ENCODE measurements at places on chromosomes 3 and 15.
A peak's percentile ranks its signal among the peaks of the same experiment; 100 is the strongest.

DNA sequence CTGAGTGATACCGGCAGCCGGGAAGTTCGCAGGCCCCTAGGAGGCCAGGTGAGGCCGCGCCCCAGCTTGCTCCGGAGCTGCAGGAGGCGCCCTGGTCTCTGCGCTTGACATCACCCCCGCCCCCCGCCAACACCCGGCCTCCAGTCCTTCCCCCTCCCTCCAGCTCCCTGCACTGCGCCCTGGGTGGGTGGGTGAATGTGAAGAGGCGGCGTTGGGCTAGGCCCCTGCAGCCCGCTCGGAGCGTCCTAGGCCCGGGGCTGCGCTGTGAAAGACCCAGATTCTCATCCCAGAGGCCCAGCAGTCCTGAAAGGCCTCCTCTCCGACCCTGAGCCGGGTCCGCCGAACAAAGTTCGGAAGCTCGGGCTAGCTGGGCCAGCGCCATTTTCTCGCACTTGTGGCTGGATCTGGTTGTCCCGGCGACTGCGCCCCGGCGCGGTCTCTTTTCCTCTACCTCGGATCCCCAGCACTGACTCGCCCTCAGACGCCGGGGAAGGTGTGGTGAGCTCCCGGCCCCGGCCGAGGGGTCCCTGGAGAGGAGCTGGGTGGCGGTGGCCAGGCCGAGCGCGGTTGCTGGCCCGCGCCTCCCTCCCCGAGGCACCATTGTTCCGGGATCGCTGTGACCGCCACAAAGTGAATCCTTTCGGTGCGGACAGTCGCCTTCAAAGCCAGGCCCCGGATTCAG is 12.9 kb downstream of the ZIC4 start:
- peak; percentile 81 for DNase-seq

- DNase-seq, result peak; percentile 95
Observed at GRCh38 chr15:62769604-62770003, 272.9 kb upstream of the TPM1 start.

GRCh38 chr3:143416229-143416628 is 296.7 kb downstream of the CHST2 start:
- no peak for DNase-seq

GRCh38 chr3:24604215-24604614 is 109.6 kb upstream of the THRB start:
- DNase-seq, result no peak

DNA sequence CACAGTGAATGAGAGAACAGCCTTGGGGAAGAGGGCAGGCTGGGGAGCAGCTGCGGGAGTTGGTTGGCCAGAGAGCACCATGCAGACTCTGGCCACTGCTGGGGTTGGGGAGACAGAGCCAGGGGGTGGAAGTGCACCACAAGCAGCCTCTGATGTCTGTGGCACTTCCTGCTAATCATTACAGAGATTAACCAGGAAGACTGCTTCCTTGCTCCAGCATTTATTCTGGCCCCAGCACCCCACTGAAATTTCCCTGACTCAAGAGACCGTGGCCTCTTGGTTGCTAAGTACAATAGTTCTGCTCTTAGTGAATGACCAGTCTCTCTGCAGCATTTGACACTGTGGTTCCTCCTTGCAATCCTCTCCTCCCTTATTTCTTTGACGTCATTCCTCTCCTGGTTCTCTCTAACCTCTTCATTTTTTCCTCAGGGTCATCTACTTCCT is 266.2 kb upstream of the ROPN1 start:
- DNase-seq, result peak; percentile 56

DNA sequence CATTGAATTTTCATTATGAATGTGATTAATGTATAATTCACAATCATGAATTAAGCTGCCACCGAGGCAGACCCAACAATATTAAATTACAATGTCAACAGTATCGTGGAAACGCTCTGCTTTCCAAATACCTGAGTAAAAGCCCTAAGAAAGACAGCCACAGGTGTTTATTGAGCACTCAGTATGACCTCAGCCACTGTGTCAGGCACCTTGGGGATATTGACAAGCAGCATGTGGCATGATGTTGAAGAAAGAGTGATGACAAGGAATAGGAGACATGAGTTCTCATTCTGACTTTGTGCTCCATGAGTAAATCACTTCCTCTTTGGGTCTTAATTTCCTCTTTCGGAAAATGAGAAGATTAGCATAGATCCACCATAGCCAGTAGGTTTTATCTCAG is 12.8 kb downstream of the C2CD4A start:
- no peak for DNase-seq

DNA sequence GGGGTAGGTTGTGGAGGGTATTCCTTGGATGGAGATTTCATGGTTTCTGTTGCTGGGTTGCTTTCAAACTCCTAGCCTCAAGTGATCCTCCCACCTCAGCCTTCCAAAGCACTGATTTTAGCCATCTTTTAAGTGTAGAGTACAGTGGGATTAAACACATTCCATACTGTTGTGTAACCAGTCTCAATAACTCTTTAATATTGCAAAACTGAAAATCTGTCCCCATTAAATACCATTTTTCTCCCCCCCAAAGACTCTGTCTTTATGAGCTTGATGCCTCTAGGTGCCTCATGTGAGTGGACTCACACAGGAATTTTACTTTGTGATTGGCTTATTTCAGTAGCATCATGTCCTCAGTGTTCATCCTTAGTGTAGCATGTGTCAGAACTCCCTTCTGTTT is 74.7 kb upstream of the ATP10A start:
- DNase-seq, result peak; percentile 62

Measured in fibroblast of skin of right biceps (primary cell).